Activated CD4-positive, alpha-beta T cell treated with anti-CD3 and anti-CD28 coated beads, Interleukin-2, amount 10 ng/mL, durations not matched to agents 24 days and 14 days (primary cell): ENCODE measurements at places on chromosomes 16 and 17. TPM values are rescaled to one million over a fixed set of nuclear protein-coding genes. Genes with fewer than 3 reads are reported as not detected.

The PIPOX gene
- total RNA-seq: 1.2 and 1.4 TPM in 2 replicates

The HOXB6 gene
- 0.33 and 0.36 TPM in 2 replicates for total RNA-seq

The ALOX12B gene
- 0.77 and 0.88 TPM in 2 replicates for total RNA-seq

The PTX4 gene
- not detected in 2 replicates for total RNA-seq

The CARD14 gene
- not detected in 2 replicates for total RNA-seq

The CA7 gene
- 0.28 and 0.56 TPM in 2 replicates for total RNA-seq

The HOXB4 gene
- 3.1 and 3.6 TPM in 2 replicates for total RNA-seq

DNA sequence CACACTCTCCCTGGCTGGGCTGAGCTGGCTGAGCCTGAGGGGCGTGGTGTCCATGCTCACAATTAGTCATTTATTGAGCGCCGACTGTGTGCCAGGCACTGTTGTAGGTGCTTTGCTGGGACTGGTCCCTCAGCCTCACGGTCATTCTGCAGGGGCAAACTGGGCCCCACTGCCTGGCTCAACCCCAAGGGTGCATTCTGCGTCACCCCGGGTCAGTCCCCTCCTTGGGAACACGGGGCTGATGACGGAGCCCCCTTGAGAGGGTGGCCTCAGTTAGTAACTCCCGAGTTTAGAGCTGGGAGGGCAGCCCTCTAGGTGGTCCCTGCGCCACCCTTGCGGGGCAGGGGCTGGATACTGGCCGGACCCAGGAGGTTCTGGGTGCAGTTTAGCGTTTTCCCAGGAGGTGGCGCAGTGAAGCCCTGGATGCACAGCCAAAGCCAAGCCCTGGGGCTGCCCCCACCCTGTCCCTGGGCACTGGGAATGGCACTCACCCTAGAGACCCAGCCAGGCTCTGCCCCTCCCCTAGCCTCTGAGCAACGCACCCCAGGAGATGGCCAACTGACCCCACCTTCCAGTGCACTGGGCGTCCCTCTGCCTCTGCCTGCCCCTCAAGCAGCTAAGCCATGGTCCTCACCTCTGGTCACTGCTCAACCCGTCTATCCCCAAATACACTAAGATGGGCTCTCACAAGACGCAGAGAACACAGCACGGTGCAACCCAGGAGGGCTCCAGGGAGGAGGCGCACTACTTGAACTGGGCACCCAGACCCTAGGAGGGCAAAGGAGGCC, 243.2 kb upstream of the GSE1 start:
- DNase-seq: peak; percentile 84

DNA sequence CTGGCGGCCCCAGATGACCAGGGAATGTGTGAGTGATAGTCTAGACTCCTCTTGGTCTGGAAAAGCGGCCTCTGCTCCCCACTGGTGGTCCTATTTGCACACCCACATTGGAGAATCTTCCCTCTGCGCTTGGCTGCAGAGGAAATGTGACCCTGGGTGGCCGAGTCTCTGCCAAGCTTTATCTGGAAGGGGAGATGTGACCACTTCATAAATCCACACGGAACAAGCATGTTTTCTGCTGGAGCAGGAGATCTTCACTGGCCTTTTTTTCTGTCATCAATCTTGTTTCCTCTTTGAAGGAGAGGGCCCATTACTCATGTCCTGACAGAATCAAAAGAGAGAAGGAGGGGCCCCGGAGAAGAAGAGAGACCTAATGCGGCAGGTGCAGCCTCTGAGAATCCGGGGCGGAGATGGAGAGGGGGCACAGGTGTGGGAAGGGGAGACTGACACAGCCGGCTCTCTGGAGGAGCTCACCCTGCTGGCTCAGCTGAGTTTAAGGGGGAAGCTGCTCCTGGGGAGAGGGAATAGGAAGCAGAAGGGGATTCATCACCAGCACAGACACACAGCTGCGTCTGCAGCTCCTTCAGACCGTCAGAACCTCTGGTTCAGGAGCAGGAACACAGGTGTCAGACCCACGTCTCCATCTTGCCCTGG, 116.3 kb downstream of the SOX9 start:
- DNase-seq: no peak

GRCh38 chr17:8125947-8126490, 2.1 kb upstream of the HES7 start:
- DNase-seq: peak; percentile 78

- no peak for DNase-seq
These were observed 18.2 kb upstream of the MEOX1 start for GRCh38 chr17:43679911-43680310.

- DNase-seq: no peak
These were observed 8.0 kb upstream of the GNA13 start for GRCh38 chr17:65064452-65065019.

DNA sequence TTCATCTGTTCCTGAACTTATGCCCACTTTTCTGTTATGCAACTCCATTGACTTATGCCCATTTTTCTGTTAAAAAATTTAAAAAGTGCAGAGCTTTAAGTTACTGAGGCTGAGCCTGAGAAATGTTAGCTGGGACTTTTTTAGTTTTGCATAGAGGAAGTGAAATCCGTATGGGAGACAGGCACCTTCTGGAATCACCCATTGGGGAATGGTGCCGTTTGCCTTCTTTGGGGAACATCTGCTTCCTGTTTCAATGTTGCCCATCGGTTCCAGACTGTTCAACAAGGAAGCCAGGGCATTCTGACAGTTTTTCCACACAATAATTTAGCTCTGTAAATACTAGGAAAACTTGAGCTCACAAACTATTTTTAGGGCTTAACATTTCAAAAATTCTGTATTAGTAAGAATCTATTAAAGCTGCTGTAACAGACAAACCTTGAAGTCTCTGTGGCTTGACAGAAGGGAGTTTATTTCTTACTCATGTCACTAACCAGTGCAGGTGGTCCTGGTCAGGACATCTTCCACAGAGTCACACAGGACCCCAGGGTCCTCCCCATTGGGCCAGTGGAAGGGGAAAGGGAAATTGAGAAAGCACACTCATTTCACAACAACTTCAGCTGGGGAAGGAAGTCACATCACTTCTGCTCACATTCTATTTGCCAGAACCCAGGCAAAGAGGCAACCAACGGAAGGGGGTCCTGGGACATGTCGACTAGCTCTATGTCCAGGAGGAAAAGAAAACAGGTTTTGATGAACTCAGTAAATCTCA, 17.2 kb downstream of the PRKCB start:
- DNase-seq: no peak

DNA sequence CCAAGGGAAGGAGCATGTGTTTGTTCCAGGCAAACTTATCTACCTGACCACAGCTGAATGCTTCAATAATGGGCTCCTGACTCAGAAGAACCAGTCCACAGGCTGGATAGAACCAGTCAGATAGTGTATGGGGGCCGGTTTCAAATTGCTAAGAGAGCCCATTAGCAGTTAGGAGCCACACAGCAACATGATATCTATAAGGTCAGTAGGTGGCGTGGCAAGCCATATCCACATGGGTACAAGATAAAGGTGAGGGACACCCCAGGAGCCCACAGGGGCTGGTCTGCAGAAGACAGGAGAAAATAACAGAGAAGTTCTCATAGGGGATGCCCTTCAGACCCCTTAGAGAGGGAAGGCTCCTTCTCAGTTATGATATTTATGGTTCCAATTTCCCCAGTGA, 31.6 kb upstream of the CDRT15 start:
- DNase-seq: peak; percentile 38

DNA sequence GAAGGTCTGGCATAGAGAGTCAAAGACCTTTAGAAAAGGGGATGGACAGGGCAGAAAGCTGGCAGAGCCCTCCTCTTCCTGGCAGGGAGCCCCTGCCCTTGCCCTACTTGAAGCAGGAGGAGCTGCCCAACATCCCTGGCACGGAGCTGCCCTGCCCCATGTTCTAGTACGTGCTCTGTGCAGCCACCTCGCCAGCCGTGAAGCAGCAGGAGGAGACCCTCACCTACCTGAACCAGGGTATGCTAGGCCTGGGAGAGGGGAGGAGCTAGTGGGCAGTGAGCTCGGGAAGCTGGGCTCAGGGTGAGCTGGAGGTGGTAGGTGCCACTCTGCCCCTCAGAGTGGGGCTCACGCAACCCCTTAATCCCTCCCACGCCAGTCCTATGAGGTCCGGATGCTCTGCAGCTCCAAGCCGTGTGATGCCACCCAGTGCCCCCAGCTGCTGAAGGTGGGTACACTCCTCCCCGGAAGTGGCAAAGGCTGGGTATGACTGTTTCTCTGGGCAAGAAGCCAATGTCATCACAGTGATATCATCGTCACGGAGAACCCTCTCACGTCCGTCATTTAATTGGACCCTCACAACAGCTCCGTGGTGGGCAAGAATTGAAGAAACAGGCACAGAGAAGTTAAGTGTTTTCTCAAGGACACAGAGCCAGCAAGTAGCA, 12.7 kb upstream of the STAC2 start:
- peak; percentile 74 for DNase-seq

DNA sequence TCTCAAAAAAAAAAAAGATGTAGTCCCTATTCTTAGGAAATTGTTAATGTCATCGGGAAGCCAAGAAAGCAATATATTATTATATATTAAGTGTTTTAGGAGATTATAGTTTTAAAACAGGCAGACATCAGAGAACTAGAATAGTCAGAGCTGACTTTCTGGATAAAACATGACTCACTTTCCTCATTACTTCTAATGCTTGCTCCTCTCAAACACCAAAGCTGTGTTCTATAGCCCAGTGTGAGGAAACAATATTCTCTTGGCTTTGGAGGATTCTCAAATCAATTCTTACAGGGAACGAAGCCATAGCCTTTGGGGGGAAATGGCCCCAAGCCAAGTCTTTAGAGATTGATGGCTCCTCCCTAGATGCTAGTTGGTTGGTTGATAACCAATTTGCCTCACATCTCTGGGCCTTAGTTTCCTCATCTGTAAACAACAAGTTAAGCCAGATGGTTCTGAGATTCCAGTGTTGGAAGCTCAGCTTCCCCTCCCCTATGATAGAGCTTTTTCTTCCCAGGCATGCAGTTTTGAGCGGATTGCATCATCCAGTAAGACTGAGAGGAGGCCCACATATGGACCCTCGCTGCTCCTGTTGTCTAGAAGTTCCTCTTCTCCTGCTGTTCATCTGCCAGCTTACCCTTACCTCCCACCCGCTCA, 12.4 kb downstream of the NMT1 start:
- DNase-seq: no peak

- no peak for DNase-seq
These were observed 148.9 kb downstream of the CMIP start for GRCh38 chr16:81593481-81593880.

DNA sequence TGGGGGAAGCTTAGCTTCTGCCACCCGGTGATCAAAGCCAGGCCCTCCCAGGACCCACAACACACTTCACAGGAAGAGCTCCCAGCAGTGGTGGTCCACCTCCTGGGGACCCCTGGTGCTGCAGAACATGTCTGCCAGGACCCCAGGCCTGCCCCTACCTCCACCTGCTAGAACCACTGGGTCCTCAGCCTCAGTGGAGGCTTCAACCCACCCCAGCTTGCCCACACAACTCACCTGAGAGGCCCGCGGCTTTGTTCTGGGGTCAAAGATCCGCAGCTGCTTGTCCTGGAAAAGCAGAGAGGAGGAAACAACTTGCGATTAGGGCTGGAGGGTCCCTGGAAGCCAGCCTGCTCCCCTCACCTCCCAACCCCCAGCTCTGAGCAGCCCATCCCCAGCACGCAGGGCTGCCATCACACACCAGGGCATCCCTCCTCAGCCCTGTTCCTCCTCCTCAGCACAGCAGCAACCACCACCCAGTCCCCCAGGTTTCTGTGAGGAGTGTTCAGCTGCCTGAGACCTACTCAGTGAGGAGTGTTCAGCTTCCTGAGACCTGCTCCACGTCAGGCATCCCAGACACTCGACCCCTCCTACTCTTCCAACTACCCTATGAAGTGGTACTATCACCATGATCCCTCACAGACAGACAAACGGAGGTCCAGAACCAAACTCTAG, 21.2 kb downstream of the CORO7 start:
- no peak for DNase-seq

- DNase-seq: no peak
These were observed 1.9 kb downstream of the GTF3C1 start for GRCh38 chr16:27547851-27548250.

DNA sequence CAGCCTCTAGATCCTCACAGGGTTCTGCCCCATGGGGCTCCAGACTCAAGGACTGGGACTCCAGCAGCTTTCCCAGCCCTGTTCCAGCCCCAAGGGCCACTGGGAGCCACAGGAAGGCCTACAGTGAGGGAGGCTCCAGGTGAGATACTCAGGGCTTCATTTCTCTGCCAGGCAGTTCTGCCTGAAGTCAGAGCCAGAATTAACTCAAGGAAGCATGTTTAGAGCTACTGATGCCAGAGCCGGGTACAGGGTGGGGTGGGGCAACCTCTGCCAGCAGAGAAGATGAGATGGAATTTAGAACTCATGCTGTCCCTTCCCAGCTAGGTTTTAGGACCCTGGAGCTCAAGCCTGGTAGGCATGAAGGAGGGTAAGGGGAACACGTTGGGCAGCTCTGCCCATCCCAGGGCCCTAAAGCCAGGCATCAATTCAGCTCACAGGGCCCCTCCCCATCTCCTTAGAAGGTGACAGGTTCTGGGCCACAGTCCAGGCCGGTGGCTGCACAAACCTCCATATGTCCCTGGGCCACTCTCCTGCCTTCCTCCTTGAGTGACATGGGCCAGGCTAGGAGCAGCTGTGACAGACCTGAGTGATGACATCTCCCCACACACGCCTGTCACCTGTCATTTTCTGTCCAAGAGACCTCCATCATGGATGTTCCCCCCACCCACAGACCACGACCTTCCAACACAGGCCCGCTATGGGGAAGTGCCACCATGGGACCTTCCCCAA, 24.5 kb upstream of the SPPL2C start:
- no peak for DNase-seq

DNA sequence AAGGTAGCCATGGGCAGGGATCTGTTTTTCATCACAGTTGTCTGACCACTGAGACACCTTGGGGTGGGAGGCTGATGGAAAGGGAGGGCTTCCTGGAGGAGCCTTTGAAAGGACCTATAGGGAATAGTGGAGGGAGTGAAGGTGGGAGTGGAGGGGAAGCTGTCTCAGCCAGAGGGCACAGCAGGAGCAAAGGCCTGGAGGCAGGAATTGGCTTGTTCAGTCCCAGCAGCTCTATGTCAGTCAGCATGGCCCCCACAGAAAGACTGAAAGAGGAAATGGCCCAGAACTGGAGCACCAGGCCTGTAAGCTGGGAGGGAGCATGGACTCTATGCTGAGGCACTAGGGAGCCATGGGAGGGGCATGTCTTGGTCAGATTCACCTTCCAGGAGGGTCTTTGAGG, 12.8 kb upstream of the CBFB start:
- DNase-seq: peak; percentile 59

DNA sequence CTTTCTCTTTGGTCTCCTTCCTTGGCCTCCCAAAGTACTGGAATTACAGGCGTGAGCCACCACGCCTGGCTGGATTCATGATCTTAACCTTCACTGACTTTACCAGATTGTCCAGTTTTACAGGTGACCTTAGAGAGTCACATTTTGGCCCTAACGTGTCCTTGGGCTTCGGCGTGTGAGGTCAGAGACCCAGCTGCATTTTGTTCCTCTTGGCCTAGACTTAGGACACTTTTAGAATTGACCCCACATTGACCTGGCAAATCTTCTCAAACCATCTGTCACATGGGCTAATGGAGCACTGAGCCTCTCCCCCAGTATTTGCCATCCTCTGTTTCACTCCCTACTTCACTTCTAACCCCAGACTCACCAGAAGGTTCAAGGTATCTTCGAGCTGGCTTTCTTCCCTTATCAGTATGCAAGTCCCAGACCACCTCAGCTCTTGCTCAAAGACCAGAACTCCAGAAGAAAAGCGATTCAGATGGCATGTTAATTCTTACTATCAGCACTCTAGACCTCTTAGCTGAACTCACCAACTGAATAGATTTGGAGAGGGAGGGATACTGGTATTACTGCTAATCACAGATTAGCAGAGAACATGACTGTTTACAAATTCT, 1.7 kb upstream of the CYTH1 start:
- no peak for DNase-seq
